ENCODE measurements at places on chromosomes 11 and 22.

DNA sequence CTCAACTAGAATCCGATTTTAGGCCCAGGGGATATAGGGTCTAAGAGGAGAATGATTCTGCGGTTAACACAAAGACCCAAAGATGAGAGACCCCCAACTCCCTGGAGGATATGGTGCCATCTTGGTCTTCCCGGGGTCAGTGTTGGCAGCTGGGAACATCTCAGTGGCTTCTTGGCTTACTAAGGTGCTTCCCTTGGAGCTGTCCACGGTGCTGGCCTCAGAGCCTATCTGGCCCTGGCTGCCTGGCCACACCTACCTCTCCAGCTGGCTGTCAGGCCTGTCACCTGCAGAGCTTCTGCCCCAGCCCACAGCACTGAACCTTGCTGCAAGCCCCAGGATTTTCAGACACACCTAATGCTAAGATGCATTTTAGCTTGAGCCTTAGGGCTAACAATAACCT is 70.7 kb upstream of the THY1 start:
- no peak for DNase-seq

- DNase-seq = no peak
Measured at GRCh38 chr11:105399511-105399910, 210.4 kb upstream of the GRIA4 start.

GRCh38 chr11:88544656-88545280 is 207.2 kb upstream of the CTSC start:
- no peak for DNase-seq

GRCh38 chr11:17734986-17735817 is 621 bp downstream of the KCNC1 start:
- DNase-seq = peak; percentile 30

- DNase-seq = no peak
Measured at GRCh38 chr22:50733521-50734342, 4.3 kb upstream of the ACR start.

GRCh38 chr11:106327134-106327533 is 249.7 kb downstream of the AASDHPPT start:
- no peak for DNase-seq

DNA sequence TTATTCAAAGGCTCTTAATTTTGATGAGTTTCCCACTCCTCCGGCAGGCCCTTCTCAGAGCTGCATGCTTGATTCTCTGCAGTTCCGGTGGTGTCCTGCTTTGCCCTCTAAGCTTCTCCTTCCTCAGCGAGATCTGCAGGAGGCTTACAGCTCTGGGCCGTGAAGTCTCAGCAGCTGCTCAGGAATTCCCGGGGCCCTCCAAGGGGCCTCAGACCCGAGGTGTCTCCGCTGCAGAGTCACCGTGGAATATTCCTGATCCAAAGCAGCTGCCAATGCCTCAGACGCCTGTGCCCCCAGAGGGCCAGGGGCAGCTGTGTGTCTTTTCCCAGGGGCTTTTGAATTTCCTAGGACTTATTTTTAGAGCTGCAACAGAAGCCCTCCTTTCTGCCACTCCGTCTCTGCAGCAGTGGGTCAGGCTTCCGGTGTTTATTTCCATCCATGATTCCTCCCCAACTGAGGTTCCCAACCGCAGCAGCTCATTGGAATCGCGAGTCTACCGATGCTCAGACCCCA is 37.2 kb downstream of the RPS6KA4 start:
- DNase-seq = no peak

GRCh38 chr11:986270-986951 is 50.1 kb downstream of the MUC6 start:
- DNase-seq = no peak

DNA sequence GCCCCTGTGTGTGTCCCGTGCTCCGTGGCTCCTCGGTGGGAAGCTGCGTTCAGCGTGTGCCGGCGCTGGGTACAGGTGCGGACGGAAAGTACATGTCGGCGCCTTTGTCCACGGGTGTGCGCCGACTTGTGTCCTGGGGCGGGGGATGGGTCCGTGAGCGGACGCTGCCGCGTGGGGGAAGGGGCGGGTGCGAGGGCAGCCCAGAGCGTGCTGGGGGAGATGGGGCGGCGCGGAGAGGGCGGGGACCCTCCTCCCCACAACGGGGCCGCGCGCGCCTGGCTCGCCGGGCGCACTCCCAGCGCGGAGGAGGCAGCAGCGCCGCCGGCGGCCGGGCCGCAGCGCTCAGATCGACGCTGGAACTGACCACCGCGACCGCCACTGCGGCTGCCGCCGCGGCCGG is 33.6 kb upstream of the RELT start:
- DNase-seq = no peak

DNA sequence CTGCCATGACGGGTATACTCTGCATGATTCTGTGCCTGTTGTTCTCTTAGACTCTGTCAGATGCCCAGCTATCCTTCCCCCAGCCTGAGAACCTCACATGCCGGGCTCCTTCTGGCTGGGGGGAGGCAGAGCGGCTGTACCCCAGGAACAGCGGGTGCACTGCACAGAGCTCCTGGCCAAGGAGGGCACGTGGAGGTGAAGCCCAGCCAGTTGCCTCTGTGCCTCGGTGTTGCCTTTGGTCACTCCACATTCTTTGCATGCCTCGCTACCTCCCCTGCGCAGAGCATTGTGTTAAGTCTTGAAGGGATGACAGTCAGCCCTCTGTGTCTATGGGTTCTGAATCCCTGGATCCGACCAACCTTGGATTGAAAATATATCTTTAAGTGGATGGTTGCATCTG is 77.7 kb downstream of the FEZ1 start:
- DNase-seq = no peak

DNA sequence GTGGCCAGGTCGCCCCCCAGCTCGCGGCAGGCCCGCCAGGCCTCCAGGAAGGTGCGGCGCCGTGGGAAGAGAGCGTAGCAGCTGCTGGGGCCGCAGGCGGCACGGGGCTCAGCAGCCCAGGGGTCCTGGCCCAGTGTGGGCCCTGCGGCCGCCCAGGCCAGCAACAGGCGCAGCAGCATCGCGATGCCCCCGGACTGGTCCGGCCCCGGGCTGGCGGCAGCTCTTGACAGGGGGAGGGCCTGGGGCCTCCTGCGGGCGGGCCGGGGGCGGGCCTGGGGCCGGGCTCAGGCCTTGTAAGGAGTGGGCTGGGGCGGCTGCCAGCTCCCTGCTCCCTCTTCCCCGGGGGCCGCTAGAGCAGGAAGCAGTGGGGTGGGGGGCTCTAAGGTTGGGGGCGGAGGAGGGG is at the start of gene CD248:
TSS of gene CD248 (minus strand) at position 196 of the 403 bp plus-strand sequence. CDS start at position 179, 17 bp downstream.
- DNase-seq = no peak

DNA sequence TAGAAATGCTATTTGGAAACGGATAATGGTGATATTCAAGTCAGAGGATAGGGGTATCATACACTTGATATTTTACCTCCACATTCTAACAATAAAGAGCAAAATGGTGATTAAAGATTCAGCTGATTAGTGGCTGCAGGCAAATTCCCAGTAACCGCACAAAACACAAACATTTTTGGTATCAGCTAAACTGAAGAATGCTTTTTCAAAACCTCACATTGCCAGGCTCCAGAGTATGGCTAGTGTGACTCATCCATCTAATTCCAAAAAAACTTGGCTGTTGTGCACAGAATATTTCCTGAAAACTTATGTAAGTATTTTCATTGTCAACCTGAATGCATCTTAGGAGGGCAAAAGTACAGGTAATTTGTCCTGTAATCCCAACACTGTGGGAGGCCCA is 10.9 kb downstream of the SRPRA start:
- DNase-seq = no peak

- DNase-seq = no peak
Measured at GRCh38 chr11:43582863-43583462, 97.6 kb upstream of the HSD17B12 start.

DNA sequence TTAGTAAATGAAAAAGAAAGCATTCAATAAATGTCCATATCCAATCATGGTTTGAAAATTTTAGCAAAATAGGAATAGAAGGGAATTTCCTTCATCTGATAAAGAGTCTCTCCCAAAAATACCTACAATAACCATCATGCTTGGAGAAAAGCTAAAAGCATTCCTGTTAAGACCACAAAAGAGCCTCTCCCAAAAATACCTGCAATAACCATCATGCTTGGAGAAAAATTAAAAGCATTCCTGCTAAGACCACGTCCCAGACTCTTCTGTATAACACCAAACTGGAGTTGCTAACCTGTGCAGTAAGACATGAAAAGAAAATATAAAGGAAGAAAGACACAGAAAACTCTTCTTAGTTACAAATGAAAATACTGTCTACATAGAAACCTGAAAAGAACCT is 69.4 kb downstream of the LINC01488 start:
- DNase-seq = no peak

GRCh38 chr22:30832407-30832987 is 136.1 kb downstream of the MORC2 start:
- DNase-seq = no peak

- DNase-seq = no peak
Measured at GRCh38 chr11:58786693-58787092, 55.0 kb upstream of the GLYAT start.

GRCh38 chr11:123249354-123249753 is 54.3 kb upstream of the CLMP start:
- DNase-seq = no peak

GRCh38 chr22:47094861-47095330 is 332.4 kb downstream of the TBC1D22A start:
- no peak for DNase-seq

DNA sequence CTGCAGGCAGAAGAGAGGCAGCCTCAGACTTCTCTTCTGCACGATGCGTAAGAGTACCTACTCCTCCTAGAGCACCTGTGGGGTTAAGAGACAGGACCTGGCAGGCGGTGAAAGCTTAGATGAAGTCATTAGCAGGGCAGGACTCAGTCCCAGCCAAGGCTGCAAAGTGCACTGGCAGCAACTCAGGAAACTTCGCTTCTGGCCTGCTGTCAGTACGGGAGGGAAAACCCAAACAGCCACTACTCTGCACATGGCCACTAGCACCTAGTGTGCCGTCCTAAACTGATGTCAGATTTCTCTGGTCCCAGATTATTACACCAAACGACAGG is 8.8 kb upstream of the KLHL35 start:
- no peak for DNase-seq

- peak; percentile 59 for DNase-seq
Measured at GRCh38 chr22:50305923-50306566, 1.4 kb downstream of the PLXNB2 start.

DNA sequence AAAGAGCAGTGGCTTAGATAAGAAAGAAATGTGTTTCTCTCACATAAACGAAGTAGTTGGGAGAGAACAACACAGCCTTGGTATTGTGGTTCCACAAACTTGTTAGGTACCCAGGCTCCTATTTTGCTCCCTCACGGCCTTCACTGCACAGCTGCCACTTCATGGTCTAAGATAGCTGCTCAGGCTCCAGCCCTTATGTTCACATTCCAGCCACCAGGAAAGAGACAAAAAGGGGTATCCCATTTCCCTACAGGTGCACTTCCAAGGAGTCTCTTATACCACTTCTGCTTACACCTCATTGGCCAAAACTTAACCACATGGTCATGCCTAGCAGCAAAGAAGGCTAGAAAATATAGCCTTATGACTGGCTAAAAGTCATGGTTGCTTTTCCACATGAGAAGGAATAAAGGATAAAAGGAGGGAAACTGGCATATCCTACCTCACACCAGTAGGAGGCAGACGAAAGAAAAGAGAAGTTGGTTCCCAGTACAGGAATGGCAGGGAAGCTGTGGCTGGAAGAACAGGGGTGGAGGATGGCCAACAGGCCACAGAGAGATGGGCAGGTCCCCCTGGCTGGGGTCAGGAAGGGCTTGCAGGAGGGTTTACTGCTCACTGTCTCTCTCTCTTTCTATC is 5.4 kb upstream of the HDHD5 start:
- DNase-seq = no peak

- DNase-seq = no peak
Measured at GRCh38 chr11:30550022-30550542, 36.1 kb downstream of the MPPED2 start.

DNA sequence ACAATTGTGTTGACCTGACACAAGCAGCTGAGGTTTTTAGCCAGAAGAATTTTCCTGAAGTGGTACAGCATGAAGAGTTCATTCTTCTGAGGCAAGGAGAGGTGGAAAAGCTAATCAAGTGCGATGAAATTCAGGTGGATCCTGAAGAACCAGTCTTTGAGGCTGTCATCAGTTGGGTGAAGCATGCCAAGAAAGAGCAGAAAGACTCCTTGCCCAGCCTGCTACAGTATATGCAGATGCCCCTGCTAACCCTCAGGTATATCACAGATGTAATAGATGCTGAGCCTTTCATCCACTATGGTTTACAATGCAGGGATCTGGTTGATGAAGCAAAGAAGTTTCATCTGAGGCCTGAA is 12.9 kb upstream of the SCARF2 start:
- DNase-seq = no peak

GRCh38 chr11:125892071-125892470 is 4.6 kb downstream of the HYLS1 start:
- no peak for DNase-seq

DNA sequence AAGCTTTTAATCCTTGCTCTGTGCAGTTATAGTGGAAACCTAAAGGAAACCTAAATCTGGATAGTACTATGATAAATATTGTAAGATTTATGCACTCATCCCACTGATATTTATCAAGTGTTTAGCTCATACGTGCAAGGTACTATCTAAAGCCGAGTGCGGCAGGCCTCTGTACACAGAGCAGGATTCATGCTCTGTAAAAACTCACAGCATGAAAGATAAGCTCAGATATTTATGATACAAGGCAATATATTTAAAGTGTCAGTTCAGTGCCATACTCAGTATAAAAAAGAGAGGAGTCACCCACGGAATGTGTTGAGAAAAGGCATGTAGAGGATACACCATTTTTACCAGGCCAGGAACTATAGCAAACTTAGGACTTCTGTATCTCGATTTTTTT is 66.2 kb downstream of the MAML2 start:
- no peak for DNase-seq

- DNase-seq = peak; percentile 42
Measured at GRCh38 chr22:35835998-35836691, 118.5 kb downstream of the APOL5 start.

DNA sequence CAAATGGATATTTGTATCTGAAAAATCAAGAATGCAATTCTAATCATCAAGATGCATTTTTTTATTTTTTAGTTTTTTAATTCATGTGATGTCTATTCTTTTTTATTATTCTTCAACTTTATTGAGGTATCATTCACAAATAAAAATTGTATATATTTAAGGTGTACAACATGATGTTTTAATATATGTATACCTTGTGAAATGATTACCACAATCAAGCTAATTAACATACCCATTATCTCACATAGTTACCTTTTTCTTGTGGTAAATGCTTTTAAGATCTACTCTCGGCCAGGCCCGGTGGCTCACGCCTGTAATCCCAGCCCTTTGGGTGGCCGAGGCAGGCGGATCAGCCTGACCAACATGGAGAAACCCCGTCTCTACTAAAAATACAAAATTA is 3.7 kb downstream of the HBB start:
- DNase-seq = no peak

GRCh38 chr11:72625691-72626413 is 48.4 kb downstream of the PDE2A start:
- no peak for DNase-seq
